ENCODE measurements at places on chromosomes 1 and 21.

GRCh38 chr1:67937010-67937409, 103.7 kb upstream of the GNG12 start:
- no peak for DNase-seq

- DNase-seq = peak; percentile 20
Observed at GRCh38 chr21:32712043-32712442, 15.8 kb downstream of the SYNJ1 start.

DNA sequence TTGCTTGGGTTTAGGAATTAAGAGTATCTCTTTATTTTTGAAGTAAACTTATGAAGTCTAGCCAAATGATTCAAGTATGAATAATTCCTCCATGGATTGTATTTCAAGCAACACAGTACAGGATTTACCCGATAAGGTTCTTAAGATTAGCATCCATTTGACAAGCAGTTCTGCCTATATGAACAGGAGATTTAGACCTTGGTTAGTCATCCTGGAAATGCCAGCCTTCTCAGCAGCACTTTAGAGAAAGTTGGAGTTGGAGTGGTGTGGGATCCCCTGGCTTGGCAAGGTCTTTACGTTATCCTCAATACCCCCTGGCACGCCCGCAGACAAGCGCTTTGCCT, 1.6 kb downstream of the BCAR3 start:
- DNase-seq = no peak

- no peak for DNase-seq
Observed at GRCh38 chr1:29828526-29829447, 592.5 kb downstream of the PTPRU start.

DNA sequence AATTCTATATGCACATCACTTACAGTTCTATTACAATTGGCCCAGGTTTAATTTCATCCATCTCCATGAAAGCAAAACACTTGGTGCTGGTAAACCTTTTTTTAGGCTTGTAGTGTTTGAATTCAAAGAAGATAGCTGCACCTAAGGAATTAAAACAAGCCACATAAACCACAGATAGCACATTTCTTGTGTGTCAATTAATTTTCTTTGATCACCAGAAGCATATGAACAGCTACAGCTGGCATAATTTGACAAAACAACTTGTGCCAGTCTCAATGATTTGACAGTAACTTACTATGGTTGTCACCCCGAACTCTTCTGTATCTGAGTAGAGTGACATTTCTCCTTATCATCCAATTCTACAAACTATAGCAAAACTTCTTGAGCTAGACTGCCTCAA, 42.2 kb downstream of the AIDA start:
- no peak for DNase-seq
